Urinary bladder (tissue), 4 donors: ENCODE measurements at places on chromosomes 12 and 14. TPM values are rescaled to one million over a fixed set of nuclear protein-coding genes. Genes with fewer than 3 reads are reported as not detected.

FLRT2 gene
- 194 TPM for total RNA-seq

FGF23 gene
- not detected for total RNA-seq

PROX2 gene
- not detected for total RNA-seq

GRCh38 chr12:20508359-20508758 is 140.0 kb downstream of the PDE3A start:
- no peak for DNase-seq

GRCh38 chr12:120370343-120371243 is 1.6 kb upstream of the MSI1 start:
- no peak for DNase-seq

GRCh38 chr12:46958053-46958452 is 121.4 kb upstream of the PCED1B start:
- no peak for DNase-seq
